ENCODE measurements at places on chromosomes 16 and 17.

GRCh38 chr16:67428146-67428731 is 2.7 kb upstream of the HSD11B2 start:
- peak; percentile 24 for DNase-seq

DNA sequence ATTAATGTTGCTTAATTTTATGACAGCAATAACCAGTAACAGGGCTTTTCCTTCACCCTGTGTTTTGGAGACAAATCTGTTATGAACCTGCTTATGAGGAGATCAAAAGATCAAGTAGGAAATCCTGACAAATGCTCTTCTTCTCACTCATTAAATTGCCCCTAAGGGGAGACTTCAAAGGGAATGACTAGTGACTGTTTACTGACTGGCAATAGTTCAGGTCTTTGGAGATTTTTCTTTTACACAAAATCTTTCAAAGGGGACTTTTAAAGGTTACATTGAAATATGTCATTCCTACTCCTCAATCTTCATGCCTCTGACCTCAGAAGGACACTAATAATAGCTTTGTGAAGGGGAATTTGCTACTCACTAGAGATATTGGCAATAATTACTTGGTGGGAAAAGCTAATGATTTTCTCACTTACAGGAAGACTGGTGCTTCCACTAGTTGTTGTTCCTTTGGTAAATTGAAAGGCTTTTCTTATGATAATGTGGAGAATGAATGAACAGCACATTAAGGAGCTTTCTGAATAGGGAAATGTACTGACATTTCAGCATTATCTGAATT is 292.9 kb upstream of the CA10 start:
- no peak for DNase-seq

- no peak for DNase-seq
Measured at GRCh38 chr17:78766225-78766624, 15.8 kb downstream of the CYTH1 start.

GRCh38 chr16:4176906-4177417 is 60.7 kb upstream of the ADCY9 start:
- DNase-seq, result no peak

- no peak for DNase-seq
Measured at GRCh38 chr17:67759355-67760171, 41.8 kb downstream of the NOL11 start.

- DNase-seq, result no peak
Measured at GRCh38 chr17:73719588-73720071, 75.4 kb upstream of the SDK2 start.

DNA sequence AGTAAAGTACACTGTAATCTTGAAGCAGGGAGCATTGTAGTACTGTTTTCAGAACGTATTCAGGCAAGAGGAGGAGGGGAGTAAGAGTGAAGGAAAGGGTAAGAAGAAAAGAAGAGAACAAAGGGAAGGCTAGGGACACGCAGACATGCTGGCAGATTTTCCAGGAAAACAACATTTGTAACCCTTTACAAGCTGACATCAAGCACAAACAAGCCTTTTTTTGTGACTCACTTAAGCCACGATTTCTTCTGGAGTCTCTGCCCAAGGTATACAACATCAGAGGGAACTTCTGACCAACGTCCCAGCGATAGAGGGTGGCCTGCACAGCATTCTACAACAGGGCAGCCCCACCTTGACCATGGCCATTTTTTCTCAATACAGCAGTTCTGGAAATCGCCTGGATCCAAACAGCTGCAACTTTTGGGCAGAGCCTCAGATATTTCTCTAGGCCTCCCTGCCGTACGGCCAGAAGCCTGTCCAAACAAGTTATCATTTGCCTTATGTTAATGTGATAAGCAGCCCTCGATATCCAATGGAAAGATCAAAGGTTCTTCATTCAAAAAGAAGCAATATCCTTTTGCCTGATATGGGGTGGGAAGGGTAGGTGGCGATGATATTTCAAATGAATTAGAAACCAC is 247.3 kb downstream of the ZFHX3 start:
- DNase-seq, result no peak

DNA sequence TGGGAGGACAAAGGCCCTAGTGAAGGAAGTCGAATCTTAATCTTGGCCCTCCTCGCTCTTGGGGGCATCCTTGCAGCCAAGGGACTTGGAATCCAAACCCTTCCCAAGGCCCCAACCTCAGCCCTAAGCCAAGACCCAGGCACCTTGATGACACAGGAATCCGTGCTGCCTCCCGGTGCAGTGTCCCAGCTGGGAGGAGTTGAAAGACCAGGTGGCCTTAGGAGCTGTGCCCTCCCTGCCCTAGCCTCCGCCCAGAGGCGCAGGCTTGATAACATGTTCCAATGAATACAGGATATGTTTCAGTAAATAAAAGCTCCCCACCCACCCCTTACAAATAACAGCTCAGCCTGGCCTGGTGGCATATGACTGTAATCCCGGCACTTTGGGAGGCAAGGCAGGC is at the start of gene CHST5:
TSS of gene CHST5 (minus strand) at position 208 of the 400 bp plus-strand sequence. CDS start 5,724 bp downstream, outside the sequence.
- DNase-seq, result no peak

GRCh38 chr17:46837521-46837920 is 13.9 kb upstream of the WNT9B start:
- DNase-seq, result no peak

DNA sequence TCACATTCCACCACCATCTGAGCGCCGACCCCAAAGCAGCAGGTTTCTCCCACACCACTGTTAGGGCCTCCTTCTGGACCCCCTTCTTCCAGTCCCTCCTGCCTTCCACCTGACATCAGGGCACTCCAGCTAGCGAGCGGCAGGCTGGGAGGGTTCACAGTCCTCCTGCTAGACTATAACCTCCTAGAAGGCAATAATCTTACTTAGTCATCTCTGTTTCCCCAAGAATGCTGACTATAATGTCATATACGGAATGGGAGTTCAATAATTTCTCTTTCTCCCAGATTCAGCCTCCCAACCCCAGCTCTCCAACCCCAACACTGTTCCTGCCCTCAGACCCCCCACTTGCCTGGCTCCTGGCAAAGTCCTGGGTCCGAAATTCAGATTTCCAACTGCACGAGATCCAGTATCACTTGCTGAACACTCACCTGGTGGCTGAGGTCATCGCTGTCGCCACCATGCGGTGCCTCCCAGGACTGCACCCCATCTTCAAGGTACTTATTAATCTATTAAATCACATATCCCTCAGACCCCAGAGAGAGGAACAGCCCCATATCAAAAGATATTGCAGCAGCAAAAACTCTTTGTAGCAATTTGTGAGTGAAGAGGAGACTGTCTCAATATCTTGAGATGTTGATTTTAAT is 5.6 kb downstream of the ALOX12 start:
- DNase-seq, result peak; percentile 23

DNA sequence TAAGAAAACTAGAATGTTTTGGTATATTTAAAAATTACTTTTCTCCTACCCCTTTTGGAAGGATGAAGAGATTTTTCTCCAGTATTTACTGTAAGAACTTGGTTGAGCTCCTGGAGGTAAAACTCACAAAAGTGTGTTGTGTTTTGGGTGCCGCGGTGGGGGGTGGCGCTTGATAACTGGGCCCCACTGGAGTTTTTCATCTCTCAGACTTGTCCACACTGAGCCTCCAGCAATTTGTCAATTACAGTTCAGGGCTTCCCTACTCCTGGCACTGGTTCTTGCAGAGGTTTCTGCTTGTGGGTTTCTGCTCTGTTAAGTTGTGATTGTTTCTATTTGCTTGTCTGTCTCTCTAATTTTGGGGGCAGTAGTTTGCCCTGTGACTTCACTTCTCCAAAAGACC is 40.0 kb downstream of the WIPI1 start:
- no peak for DNase-seq

DNA sequence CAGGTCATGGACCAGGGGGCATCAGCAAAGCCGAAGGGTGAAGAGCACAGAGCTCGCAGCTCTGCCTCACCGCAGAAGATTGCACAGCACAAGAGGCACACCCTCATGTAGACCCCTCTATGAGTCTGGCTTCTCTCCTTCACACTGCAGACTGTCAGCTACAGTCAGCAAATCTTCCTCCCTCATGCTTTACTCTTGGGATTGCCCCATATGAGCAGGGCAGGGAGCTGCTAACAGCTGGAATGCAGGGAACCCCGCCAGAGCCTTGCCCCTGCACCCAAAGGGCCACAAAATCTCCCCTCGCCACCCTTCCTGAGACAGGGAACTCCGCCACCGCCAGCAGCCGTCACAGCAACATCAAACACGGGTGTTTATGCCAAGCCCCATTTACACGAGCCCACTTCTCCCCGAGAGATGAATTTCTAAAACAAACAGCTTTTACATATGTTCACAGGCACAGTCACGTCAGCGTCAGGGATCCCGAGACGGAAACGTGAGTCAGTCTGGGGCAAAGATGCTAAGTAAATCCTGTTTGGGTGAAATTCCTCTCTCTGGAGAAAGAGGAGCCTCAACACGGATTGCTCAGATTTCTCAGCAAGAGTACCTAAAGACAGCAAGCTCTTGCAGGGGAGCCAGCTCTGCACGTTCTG is 121.9 kb downstream of the CDYL2 start:
- no peak for DNase-seq

DNA sequence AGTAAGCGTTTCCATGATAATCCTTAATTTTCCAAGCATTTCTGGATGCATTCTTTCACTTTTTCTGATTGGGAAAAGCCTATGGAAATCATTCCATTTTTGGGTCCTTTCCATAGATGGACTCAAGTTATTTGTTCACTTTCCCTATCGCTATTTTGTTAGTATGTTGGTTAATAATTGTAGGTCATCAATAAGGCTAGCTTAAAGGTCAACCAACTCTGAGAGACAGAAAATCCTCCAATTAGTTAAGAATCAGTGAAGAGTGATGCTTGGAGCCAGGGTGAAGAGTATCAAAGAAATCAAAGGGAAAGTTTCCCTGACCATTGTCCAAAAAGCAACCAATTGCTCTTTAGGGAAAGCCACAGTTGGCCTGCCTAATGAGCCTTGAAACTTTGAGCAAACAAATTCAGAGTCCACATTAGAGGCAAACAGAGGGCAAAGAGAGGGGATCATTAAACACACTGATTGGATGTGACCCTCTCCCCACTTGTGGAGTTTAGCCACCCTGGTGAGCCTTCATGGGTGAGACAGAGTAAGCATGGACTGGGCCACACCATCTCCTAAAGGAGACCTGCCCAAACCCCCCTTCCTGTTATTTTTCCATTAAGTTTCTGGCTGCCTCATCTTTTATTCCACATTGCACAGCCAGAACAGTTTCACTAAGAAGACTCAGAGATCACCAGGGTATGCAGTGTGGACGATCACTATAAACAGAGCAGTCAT is 133.4 kb upstream of the DYNLRB2 start:
- DNase-seq, result no peak

DNA sequence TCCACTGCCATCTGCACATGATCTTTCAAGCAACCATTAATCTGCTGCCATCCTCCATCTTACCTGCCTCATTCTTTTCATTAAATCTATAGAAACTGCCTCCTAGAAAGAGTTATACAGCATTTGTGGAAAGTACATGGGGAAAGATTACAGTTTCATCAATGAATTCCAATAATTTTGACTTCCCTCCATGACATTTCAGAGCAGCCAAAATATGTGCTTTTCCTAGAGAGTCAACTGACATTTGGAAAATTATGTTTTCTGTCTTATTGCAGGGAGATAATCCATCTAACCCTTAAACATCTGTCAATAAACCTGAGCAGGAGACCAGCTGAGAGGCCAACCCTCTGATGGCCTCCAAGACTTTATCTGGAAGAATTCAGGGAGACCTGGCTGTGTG is 147.0 kb upstream of the CDH5 start:
- no peak for DNase-seq

All from stimulated activated naive CD4-positive, alpha-beta T cell treated with Interleukin-2 at 50 U/mL for 16 hours (primary cell).